ENCODE measurements at places on chromosomes 2 and 18.

DNA sequence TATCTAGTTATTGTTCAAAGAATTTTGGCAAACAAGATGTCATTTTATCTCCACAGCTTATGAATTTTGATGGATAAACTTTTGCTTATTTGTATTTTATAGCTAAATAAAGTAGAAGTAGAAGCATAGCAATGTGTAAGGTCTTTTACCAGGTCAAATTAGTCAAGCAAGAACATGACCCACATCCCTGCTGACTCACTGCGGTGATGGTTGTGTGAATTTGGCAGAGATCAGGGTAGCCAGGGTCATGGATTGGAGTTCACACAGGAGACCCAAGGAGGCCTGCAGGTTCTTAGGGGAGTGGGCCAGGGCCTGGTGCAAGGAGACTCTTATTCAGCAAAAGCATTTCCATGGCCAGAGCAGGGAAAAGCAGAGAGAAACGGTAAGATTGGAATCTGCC is 18.7 kb downstream of the SP140 start:
- no peak for DNase-seq

DNA sequence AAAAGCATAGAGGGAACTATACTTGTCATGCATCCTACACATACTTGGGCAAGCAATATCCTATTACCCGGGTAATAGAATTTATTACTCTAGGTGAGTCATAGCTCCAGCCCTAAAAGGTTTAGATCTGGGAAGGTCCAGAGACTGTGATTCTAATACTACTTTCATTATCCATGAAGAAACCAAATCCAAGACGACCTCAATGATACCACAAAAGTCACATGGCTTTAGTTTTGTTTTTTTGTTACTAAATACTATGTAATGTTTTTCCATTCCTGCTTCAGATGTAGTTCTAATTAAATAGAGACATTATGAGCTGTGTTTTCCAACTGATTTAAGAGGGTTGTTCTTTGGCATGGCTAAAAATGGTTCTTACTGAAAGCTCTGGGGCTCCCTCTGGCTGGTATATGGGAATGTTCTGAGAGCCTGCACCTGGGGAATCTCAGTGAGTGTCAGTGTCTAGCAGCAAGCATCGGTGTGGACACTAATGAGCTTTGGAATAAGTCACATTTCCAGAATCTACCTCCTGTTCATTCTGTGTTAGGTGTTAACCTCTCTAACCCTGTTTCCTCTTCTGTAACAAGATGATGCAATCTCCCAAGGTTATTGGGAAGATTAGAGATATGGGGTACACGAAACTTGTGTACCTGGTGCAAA is 20.5 kb upstream of the IL1RL2 start:
- DNase-seq: no peak

GRCh38 chr2:135773319-135773718 is 31.7 kb downstream of the UBXN4 start:
- DNase-seq: no peak

DNA sequence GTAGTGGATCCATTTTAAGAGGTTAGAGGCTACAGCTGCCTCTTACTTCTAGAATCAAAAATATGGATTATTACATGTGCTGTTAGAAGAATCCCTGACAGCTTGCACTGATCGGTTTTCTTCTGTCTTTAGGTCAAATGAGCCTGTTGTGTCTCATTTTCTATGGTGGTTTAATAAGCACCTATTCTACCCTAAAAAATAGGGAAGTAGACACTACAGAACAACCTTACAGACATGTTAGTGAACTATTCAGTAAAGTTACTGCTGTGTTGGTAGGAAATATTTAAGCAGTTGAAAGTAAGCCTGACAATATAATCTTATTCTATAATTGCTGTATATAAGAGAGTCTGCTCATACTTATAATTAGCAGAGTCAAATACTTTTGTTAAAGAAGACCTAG is 168.5 kb upstream of the NOSTRIN start:
- DNase-seq: no peak

DNA sequence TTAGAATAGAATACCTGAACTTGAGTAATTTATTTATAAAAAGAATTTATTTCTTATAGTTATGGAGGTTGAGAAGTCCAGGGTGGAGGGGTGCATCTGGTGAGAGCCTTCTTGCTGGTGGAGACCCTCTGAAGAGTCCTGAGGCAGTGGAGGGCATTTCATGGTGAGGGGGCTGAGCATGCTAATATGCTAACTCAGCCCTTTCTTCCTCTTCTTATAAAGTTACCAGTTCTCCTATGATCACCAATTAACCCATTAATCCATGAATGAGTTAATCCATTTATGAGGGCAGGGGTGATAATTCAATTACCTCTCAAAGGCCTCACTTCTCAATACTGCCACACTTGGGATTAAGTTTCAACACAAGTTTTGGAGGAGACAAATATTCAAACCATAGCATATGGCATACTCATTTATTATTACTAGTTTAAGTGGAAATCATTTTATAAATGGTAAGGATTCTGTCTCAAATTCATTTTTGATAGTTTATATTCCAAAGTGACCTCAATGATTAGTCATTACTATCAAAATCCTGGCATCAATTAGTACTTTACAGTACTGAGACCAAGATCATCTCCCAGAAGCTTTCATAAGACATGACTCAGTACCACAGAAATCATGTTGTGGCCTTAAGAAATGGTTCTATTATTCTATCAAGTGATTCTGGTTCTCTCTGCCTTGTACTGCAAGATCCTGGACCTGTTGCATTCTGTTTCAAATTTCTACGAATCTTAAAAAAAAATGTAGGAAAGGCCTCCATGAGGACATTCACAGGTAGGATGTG is 5.5 kb downstream of the ZNF396 start:
- DNase-seq: no peak

GRCh38 chr2:17318013-17318412 is 200.2 kb downstream of the RAD51AP2 start:
- DNase-seq: no peak

DNA sequence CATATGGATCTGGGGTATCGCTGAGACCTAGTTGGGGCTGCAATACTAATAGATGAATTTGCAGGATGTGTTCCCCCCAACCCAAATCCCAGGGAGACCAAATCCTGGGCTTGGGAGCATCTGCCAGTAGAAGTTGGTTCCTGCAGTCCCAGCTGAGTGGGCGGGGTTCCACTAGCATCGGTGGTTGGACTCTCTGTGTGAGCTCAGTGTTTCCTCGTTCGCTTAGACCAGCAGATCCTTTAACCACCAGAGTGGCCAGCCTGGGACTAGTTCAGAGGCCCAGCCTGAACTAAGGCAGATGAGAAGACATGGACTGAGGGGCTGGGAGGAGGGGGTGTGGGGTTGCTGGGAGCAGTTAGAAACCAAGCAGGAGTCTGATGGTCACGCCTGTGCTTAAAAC is 40.7 kb downstream of the PCARE start:
- no peak for DNase-seq

DNA sequence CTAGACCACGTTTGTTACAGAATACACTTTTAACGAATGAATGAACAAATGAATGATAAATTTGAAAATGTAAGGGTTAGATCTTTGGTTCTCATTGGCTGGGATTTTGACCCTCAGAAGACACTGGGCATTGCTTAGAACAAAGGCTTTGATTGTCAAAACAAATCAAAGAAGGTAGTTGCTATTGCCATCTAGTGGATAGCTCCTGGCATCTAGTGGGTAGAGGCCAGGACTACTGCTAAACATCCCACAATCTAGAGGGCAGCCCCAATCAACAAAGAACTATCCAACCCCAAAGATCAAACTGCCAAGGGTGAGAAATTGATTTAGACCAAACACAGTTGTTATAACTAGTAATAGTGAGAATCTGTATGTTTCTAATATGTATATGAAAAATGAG is 552.3 kb downstream of the KCNJ3 start:
- DNase-seq: peak; percentile 8

DNA sequence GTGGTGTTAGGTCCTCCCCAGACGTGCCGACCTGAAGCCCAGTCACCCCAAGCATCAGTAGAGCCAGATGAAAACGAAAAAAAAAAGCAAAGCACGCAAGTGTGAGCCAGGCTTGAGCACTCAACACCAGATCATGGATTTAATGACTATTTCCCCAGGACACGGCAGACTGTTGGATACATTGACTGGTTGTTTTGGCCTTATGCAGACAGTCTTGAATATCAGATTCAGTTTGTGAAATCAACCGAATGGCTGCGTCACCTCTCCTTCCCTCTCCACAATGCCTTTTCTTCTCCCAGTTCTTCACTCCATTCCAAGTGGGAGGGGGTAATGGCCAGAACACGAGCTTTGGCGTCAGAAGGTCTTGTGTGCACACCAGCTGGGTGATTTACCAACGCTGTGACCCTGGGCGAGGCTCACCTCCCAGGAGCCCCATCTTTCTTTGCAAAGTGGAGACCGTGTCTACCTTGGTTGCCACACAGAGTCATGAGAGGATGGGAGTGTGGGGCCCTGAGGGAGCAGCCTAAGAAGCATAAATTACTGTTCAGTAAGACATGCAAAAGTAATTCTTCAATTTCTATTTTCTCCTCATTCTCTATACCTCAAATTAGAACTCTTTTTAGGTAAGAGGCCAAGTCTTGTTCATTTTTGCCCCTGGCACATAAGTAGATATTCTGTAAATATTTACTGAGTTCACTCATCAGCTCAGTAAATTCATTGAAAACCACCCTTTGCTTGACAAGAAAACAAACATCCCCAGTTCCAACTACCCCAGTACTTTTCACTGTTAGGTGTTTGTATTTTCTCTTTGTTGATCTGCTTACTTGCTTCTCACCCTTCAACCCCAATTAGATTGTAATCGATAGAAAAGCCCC is 181.1 kb upstream of the COPS8 start:
- no peak for DNase-seq

DNA sequence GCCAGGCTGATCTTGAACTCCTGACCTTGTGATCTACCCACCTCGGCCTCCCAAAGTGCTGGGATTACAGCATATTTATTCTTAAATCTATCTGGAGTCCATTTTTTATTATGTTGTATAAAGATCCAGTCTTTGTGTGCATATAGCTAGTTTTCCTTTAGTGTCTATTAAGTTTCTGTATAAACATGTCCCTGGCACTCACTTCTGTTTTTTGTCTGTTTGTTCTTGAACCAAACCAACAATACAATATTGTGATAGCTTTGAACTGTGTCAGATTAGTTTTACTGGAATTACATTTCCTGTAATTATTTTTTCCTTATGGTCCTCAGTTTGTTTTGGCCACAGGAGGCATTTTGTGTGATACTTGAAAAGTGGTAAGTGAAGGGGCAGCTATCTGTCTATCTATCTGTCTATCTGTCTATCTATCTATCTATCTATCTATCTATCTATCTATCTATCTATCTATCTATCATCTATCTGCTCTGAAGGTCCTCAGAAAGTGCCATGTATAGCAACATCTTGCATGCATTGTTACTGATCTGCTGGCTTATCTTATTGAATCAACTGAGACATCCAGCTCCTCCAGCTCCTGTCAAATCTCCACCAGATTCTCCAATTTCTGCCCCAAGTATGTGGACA is 70.9 kb upstream of the ACVR1 start:
- DNase-seq: no peak

- no peak for DNase-seq
These were observed 107.4 kb upstream of the ID2 start for GRCh38 chr2:8574196-8575037.

DNA sequence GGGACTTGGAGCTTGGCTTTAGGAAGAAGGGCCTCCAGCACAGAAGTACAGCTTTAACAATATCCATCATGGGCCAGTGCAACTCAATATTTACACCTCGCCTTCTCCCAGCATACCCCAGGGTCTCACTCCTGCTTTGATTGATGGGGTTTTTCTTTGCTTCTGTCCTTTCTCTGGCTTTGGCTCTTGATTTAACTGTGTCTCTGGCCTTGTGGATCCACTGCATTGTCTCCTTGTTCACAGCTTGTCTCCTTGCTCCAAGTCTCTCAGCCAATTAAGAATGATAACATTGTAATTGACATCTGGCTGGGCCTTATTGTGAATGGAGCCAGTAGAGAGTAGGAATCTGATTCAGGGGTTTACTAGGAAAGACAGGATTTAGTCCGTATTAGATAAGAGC is 1019.5 kb downstream of the TMEM182 start:
- no peak for DNase-seq

- DNase-seq: no peak
These were observed 160.0 kb downstream of the UBE2E3 start for GRCh38 chr2:181140414-181140813.

GRCh38 chr2:17536416-17536815 is 4.1 kb upstream of the VSNL1 start:
- DNase-seq: no peak

DNA sequence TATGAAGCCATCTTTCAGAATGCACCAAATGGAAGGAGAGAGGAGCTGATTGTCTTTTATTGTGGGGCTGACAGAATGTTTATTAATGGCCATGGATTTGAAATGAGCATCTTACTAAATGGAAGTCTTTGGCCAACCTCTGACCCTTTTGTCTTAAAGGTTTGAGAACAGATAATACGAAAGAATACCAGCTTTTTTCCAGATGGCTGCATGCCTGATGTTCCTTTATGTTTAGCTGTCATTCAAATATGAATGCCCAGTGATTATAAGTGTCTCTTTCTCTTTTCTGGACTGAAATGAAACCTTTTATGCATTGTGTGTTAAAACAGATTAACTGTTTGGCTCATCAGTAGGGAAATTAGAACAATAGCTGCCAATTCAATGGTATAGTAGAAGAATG is 46.0 kb downstream of the PARD3B start:
- no peak for DNase-seq

DNA sequence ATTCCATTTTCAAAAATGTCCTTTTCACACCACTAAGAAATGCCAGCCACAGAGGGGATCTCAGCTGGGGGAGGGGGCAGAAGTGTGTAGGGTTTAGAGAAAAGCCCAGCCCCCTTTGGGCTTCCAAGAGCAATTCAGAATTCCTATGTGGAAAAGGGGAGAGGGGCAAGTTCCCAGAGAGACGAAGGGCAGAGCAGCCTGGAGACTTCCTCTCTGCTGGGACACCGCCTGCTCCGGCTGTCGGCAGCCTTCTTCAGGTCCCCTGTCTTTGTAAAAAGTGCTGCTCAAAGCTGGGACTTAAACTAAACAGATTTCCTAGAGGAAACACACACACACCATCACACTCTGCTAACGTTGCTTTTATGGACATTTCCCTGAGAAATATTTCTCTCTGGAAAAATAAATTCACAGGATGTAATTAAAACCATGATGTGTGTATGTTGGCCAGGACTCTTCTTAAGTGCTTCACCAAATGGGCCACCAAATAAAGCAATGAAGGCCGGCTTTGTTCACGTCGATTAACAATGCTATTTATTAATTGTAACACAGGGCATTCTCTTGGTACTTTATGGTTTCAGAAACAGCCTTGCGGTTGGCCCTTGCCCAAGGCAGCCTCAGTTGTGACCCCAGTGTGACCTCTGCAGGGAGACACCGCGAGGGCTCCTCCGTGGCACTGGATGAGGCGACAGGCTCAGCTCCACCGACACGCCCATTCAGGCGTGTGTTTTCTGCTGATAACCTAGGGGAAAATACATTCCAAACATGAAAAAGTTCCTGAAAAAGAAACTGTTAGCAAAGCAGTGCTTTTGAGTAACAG is 5.6 kb upstream of the ASB1 start:
- DNase-seq: no peak

- DNase-seq: no peak
These were observed 117.9 kb downstream of the SETBP1 start for GRCh38 chr18:44798433-44799048.
